Keratinocyte (primary cell): ENCODE measurements at places on chromosomes 11 and 22.
A peak's percentile ranks its signal among the peaks of the same experiment; 100 is the strongest.

GRCh38 chr11:85918910-85919794 is 64.0 kb downstream of the CCDC83 start:
- no peak for DNase-seq

GRCh38 chr22:46862418-46863324 is 100.2 kb downstream of the TBC1D22A start:
- no peak for DNase-seq

GRCh38 chr22:49303061-49303735 is 524.5 kb downstream of the BRD1 start:
- DNase-seq: no peak

DNA sequence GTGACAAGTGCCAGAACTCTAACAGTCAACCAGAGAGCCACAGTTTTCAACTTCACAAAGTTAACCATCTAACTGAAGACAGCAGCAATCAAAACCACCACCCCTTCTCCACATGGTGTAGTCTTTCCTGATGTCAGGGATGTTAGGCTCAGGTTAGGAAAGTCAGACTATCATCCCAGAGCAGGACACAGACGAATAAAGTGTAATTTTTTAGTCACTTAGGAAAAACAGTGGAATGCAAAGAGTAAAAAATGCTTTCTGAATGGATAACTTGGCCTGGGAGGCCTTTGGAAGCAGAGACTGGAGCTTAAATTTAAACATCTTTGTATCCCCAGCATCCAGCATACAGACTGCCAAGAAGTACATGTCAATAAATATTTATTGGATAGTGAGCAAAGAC is 15.4 kb downstream of the OR51B4 start:
- DNase-seq: no peak

GRCh38 chr11:27158456-27159334 is 118.1 kb downstream of the BBOX1 start:
- peak; percentile 19 for DNase-seq

GRCh38 chr11:18449251-18449650 is 6.4 kb upstream of the LDHAL6A start:
- no peak for DNase-seq

DNA sequence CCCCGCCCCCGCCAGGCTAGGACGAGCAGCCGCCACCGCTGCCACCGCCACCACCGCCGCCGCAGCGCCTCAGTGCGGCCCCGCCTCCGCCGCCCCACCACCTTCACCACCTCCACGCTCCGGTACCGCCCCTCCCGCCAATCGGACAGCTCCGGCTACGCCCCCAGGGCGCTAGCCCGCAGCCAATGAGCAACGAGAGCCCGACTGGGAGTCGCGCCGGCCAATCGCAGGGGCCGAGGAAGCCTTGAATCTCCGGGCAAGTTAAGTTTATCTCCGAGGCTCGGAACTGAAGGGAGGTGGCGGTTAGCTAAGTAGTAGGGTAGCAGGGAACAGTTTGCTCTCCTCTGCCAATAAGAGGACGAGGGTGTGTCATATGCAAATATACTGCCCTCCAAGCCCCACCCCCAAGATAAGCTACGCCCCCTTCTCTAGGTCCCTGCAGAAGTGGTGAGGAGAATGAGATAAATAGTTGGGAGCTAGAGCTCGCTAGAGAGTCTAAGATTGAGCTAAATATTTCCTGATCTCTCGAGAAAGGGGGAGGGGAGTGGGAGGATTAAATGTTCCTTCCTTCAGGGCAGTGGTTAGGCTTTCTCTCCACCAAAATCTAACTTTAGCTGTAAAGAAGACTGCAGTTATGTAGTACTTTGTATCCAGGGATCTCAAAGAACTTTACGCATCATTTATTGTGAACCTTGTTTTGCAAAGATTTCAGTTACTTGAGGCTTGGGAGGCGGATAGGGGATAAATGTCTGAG is at the start of gene SESN3:
SESN3 (minus strand) TSS at position 76 of the 754 bp plus-strand sequence. CDS start 342 bp downstream, outside the sequence.
- peak; percentile 95 for DNase-seq

DNA sequence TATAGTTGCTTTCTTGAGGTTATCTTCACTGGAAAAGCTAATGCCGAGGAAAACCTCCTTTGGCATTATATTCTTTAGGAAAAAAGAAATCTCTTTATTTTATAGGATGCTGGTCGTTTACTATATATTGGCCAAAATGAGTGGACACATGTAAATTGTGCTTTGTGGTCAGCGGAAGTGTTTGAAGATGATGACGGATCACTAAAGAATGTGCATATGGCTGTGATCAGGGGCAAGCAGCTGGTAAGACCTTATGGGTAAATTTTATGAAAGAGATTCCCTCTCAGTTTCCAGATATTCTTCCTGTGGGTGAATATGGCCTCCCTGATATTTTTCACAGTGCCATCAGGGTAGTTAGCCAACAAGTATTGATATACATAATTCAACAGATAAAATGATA is 29.4 kb upstream of the TTC36 start:
- DNase-seq: no peak
